ENCODE measurements at places on chromosomes 5 and 9.

DNA sequence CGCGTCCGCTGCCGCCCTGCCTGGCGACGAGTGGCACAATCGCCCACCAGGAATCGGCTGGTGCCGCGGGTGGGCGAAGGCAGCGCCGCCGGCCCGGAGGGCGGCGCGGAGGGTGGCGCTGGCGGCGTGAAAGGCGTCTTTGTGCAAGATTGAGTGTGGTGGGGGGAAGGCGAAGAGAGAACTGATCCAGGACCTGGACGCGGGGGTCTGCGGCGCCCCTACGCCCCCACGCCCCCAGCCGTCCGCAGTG lies 4.6 kb upstream of the RGMB start:
- no peak for DNase-seq

DNA sequence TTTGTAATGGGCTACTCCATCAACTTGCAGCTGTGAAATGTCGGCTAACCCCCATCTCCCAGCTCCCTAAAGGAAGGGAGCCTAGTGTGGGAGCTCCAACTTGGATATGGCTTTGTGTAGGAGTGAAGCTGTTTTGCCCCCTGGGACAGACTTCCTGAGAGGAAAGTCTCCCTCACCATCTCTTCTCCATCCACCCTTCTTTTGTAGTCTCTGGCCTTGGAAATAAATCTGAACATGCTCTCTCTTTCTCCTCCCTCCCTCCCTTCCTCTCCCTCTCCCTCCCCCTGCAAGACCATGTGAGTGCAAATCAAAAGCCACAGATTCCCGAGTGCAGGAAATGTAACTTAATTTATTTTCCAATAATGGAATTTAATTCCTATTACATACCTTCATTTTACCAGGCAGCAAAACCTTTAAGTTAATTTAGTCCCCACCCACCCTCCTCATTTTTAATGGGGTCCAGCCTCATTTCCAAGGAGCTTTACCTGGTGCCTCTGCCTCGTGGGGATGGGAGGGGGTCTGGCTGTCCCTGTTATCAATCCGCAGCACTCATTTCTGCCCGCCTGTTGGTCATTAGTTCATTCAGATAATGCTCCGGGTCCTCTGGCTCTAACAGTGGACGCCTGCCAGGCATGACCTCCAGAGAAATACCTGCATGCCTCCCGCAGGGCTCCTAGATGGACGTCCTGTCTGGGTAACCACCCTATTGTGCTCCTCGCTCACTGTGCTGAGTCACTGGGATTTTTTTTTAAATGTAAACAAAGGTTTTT lies 122.9 kb upstream of the TAF11L2 start:
- no peak for DNase-seq

DNA sequence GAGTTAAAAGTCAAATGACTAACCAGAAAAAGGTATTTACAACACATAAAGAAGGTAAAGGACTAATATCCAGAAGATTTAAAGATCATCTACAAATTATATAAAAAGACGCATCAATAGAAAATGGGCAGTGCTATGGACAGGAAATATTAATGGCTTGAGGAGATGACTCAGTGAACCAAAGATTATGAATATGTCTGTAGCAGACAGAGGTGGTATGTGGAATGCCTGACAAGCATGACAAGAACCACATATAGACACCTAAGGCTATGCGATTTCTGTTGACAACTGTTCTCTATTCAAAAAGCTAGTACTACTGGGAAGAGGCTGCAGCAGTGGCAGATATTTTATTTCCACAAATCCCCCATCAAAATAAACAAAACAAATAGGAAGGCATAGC lies 177.0 kb upstream of the SH3GL2 start:
- DNase-seq, result no peak

- no peak for DNase-seq
These were observed 144.7 kb downstream of the KDM4C start for GRCh38 chr9:6902423-6902822.

DNA sequence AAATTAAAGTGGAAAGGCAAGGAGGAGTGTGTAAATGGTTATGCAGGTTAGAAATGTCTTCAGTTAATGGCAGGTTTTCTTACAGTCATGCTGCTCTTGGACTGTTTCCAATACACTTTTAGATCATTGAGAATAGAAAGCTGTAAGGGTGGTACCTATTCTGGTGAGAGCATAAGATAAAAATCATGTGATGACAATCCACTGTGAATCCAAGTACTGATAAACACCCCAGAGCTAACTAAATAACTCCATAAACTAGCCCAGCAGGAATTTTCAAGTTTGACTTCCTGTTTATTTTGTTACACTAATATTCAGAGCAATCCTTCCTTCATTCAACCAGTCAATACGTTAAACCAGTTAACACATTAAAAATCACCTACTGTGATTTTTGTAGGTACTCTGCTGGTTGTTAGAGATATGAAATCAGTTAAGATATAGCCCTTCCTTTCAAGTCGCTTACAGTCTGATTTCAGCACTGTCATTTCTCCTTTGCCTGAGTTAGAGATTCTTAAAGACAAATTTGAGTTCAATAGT lies 22.6 kb downstream of the VCAN start:
- DNase-seq, result no peak

DNA sequence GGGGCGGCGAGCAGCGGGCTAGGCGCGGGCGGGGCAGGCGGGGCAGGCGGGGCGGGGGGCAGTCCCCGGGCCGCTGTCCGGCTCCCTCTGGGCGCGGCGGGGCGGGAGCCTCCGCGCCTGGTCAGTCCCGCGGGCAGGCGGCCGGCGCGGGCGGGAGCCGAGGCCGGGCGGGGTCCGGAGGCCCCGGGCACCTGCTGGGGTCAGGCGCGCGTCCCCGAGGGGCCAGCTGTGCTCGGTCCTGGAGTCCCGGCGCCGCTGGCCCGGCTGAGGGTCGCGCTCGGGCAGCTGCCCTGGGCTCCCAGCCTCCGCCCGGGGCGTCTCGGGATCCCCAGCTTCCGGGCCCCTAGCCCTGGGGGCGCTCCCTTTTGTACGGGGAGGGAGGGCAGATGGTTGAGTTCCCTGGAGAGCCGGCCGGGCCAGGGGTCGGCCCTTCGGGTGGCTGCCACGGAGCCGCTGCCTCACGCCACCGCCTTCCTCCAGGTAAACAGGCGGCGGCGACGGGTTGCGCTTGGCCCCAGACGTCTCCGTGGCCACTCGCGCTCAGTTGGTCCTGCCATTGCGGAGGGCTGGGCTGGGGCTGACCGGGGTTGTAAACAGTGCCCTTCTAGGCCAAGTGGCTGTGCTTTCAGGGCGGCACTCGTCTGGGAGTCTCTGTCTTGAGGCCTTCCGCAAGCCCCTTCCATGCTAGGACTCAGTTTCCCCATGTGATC lies 473 bp downstream of the ZBTB34 start:
- no peak for DNase-seq

DNA sequence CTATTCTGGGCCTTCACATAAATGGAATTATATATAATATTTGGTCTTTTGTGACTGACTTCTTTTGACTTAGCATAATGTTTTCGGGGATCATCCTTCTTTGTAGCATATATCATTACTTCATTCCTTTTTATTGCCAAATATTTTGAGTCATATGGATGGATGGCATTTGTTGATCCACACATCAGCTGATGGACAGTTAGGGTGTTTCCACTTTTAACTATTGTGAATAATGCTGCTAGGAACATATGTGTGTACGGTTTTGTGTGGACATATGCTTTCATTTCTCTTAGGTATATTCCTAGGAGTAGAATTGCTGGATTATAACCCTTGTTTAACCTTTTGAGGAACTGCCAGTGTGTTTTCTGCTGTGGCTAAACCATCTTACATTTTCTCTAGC lies 249.6 kb downstream of the FANCC start:
- no peak for DNase-seq
